Ovary (tissue), 10 donors: ENCODE measurements at places on chromosomes 7 and 10. TPM values are rescaled to one million over a fixed set of nuclear protein-coding genes. Genes with fewer than 3 reads are reported as not detected.
A peak's percentile ranks its signal among the peaks of the same experiment; 100 is the strongest.

GRCh38 chr7:94190599-94191061 is 186.5 kb upstream of the BET1 start:
- DNase-seq = no peak

GRCh38 chr10:68165643-68166042 is 56.4 kb downstream of the MYPN start:
- no peak for DNase-seq

DNA sequence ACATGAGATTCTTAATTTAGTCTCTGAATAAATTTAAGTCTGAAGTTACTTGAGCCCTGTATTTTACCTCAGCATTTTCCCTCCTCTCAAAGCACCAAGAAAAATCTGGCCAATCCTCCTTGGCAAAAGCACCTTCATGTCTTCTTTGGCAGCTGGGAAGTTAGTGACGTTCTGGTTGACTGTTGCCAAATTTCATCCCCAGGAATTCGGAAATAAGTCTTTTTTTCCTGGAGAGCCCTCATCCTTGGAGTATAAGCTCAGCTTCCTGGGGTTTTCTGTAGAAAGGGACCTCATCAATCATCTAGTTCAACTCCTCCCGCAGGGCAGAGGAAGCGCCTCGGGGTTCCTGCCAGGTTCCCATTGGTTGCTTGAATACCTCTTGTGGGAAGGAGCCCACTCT is 377.6 kb downstream of the PHTF2 start:
- peak; percentile 32 for DNase-seq

GRCh38 chr10:71040343-71040742 is 152.0 kb upstream of the PCBD1 start:
- DNase-seq = no peak

GRCh38 chr7:77626586-77627308 is 69.5 kb upstream of the RSBN1L start:
- no peak for DNase-seq

GRCh38 chr10:43846187-43846680 is 197.6 kb upstream of the ZNF32 start:
- DNase-seq = no peak

The LIPM gene
- not detected for total RNA-seq

The AGR2 gene
- 4.6 TPM for total RNA-seq
